ENCODE measurements at places on chromosomes 6 and 20.

DNA sequence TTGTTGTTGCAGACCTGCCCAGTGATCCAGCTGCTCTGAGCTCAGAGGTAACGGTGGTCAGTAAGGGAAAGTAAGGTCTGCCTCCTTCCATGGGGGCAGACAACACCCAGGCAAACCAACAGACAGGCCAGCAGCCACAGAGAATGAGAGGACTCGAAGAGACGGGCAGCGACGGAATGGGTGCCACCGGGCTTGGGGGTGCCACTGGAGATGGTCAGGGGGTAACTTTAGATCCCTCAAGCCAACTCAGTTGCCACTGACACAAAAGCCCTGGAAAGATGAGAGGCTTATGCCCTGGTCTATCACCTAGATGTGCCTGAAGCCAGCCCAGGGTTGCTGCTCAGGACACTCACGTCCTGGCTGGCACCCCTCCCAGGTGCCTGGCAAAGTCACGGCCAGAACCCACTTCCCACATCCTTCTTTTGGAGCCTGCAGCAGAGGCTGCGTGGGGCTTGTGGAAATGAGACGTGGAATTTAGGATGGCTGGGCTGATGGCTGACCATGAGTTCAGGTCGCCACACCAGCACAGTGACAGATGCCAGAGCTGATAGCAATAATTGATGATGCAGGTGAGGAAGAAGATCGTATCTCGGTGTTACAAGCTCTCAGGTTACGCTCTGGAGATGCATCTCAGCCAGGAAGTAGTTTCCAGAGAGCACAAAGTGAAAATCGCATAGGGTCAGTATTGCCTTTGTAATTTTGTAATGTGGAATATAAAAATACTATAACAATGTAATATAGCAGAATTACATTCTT, 209.1 kb downstream of the SYNDIG1 start:
- no peak for DNase-seq

GRCh38 chr20:50093240-50093639, 19.7 kb downstream of the UBE2V1 start:
- DNase-seq = no peak

DNA sequence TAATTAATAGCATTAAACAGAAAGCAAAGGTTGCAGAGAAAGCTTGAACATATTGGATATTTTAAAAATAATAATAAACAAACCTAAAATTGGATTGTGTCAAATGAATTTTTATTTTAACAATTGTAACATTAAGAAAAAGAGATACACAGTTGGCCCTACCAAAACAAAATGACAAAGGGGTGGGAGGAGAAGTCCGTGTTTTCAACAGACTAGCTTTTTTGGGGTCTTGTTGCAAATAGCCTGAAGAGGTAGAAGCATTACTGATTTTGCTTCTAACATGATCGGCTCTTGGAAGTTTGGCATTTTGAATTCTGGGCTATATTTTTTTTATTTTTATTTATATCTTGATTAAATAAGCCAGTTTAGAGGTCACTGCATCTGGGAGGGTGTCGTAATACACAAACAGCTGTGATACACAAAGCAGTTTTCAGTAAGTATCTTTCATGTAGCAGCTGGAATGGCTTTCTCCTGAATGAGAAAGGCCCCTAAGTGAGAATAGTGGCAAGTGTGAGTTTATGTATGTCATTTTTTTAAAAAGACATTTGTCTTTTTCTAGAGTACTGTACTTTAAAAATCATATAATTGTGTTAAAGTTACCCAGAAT, 85.5 kb upstream of the ZNF217 start:
- DNase-seq = no peak

GRCh38 chr20:56566621-56567020, 33.6 kb downstream of the FAM209B start:
- DNase-seq = peak; percentile 24

- no peak for DNase-seq
Measured at GRCh38 chr20:17357238-17357637, 130.4 kb downstream of the PCSK2 start.

- DNase-seq = no peak
Measured at GRCh38 chr6:153043719-153044118, 41.2 kb upstream of the MTRF1L start.

DNA sequence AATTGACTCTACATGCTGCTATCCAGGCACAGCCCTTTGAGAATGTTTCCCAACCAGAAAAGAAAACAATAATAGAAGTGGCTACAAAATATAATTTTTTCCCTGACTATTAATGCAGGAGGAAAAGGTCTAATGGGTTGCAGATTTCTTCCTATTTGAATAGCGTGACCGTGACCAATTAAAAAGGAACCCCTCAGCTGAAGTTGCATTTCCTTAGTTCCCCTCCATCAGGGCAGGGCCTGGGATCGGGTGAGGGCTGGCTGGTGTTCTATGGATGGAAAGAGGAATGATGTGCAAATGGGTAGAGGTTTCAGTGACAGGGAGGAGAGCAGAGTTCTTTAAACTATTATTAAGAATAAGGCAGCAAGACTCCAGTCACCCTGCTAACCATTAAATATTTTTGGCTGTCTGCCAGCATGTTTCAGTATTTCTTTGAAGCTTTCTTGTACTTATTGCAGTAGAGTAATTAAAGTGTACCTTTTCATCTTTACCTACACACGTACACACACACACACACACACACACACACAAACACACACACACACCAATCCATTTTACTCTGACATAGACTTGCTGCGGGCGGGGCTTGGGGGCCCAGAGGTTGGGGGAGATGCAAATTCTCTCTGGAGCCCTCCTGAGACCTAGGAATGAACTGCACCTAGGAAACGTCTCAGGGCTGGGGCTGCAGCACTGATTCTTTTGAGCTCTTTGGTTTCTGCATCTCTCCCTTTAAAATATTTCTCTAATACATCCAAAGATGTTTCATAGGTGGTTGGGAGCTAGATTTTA, 154.8 kb upstream of the SLC35B3 start:
- no peak for DNase-seq

- DNase-seq = no peak
Measured at GRCh38 chr20:62427172-62428001, at the start of gene RBBP8NL. Gene RBBP8NL (minus strand): TSS chr20:62427539. CDS start chr20:62419647, 7,892 bp downstream.

DNA sequence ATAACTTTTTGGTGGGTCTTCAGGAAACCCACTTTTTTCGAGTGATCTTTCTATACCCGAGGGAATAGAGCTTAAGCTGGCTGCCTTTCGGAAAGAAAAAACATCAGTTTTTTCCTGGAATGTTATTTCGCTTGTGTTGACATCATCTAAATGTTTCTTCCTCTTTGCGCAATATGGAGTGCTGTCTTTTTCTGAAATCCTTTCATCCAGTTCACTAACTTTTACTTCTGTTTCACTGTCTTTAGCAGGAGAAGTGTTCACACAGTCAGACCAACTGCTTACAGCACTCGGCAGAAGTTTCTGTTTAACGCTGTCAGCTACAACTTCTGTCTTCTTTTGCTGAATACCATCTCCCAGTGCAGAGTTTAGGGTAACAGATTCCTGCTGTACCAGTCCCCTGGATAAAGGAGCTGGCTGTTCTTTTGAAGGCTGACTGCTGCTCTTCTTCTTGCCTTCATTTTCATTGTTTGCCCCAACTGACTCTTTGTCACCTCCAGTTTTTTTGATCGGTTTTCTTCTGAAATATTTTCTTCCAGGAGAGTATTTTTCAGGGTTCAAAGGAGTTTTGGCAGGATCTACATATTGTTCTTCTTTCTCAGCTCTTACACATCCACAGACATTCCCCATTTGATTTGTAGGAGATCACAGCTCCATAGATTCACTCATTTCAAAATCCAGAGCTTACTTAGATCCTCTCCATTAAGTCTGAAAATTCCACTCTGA, 50.0 kb upstream of the DST start:
- DNase-seq = no peak

GRCh38 chr6:81865712-81866111, 113.2 kb upstream of the TENT5A start:
- peak; percentile 24 for DNase-seq

- DNase-seq = no peak
Measured at GRCh38 chr6:108793516-108794251, 54.5 kb upstream of the ARMC2 start.

GRCh38 chr6:39088331-39088730, 26.7 kb downstream of the SAYSD1 start:
- peak; percentile 34 for DNase-seq

DNA sequence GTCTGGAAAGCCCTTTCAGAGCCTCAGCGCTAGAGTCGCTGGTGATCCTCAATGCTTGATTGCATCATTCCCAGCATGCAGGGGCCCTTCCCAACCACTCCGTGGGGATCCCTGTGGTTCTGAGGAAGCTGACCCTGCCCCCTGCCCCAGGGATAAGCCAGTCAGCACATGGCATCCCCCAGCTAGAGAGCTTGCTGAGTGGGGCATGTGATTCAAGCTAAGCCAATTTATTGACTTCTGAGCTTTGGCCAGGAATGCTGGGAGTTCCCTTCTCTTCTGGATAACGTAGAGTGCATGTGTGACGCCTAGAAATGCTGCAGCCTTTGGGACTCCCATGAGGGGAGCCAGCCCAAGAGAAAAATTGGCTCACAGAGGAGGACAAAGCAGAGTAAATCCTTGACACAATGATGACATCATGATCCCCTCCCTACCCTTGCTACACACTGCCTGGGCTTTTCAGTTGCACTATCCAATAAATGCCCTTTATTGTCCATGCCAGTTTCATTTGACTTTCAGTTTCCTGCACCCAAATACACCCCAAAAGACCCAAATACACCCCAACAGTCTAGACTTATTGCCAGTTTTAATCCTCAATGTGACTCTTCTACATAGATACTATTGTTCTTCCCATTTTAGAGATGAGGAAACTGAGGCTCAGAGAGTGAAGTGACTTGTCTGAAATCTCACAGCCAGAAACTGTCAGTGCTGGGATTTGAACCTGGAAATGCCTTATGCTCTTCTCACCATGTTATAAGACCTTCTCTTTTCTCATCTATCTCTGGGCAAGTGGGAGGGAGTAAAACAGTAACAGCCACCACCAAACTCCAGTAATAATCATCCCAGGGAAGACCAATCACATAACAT, 34.3 kb downstream of the KCNB1 start:
- DNase-seq = no peak

- no peak for DNase-seq
Measured at GRCh38 chr20:46220455-46221207, 87.7 kb downstream of the CDH22 start.

Data from foreskin melanocyte (primary cell).